ENCODE measurements at places on chromosomes 11 and 22.

GRCh38 chr11:24628224-24628776, 131.4 kb downstream of the LUZP2 start:
- no peaks in the 10 kb centered on the region for H3K4me1 ChIP-seq
- DNase-seq, result no peak
- no peaks in the 10 kb centered on the region for H3K36me3 ChIP-seq
- H3K4me3 ChIP-seq, result no peak overlapping the region
- H3K27ac ChIP-seq, result no peak overlapping the region

GRCh38 chr11:72292106-72292785, 48.3 kb upstream of the PHOX2A start:
- no peak overlapping the region for H3K4me3 ChIP-seq
- no peak overlapping the region for H3K27ac ChIP-seq
- H3K4me1 ChIP-seq, result no peaks in the 10 kb centered on the region
- H3K27me3 ChIP-seq, result no peaks in the 10 kb centered on the region

DNA sequence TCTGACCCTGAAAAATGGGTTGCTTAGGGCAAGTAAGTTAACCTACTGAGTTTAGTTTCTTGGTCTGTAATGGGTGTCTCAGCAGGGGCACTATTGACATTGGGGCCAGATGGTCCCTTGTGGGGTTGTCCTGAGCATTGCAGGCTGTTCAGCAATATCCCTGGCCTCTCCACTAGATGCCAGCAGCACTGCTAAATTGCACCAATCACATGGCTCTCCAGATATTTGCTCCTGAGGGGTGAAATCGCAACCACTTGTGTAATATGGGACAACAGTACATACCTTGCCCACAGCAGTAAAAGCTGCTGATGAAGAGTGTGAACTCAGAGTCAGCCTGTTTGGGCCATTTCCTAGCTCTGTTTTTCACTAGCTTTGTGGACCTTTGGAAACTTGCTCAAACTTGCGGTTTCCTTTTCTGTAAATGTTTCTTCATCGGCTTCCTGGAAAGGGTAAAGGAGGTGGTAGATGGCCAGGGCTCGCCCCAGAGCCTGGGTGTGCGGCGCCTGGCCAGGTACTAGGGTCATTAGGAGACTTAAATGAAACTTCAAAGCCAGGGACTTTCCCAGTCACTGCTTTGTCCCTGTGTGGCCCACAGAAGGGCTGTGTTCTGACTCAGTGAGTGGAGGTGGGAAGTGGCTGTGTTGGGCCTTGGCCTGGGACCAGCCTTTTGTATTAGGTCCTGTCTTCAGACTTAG, 13.0 kb downstream of the NCF4 start:
- H3K27me3 ChIP-seq, result no peaks in the 10 kb centered on the region
- no peaks in the 10 kb centered on the region for H3K36me3 ChIP-seq
- no peak overlapping the region for H3K4me3 ChIP-seq
- H3K27ac ChIP-seq, result no peak overlapping the region

DNA sequence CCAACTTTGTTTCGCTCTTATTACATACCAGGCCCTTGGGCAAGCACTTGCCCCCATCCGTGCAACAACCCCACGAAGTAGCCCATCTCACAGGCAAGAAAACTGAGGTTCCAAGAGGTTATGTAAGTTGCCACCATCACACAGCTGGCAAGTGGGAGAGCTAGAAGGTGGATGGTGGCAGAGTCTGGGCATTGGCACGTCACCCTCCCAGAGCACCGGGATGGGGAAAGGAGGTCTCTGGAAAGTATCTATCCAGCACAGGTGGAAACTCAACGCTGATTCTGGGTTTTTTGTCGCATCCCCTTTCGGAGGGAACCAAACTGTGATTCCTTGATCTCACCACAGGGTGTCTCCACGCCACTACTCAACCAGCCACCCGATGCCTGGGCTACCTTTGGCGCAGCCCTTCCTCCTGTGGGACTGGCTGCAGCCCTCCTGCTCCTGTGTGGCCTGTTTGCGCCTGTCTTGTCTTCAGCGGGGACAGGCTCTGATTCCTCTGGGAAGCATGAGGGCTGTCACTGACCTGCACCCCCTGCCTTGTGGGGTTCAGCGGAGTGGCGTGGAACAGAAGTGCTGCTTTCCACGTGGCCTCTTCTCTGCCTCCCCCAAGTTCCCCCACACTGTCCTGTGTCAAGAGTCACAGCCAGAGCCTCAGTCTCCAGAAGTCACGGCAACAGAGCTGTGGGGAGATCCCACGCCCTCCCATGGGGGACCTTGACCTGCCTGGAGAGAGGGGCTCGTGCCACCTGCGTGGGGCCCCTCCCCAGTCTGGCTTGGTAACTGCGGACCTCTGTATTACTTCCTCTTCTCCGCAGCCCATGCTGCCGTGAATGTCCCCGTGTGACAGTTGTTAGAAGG, 34.4 kb upstream of the TRIM29 start:
- H3K4me1 ChIP-seq, result peaks cover 7% of the 10 kb centered on the region
- H3K4me3 ChIP-seq, result no peak overlapping the region
- H3K27me3 ChIP-seq, result peaks cover 44% of the 10 kb centered on the region
- peak; percentile 42 for DNase-seq
- H3K27ac ChIP-seq, result no peak overlapping the region
- no peaks in the 10 kb centered on the region for H3K36me3 ChIP-seq

DNA sequence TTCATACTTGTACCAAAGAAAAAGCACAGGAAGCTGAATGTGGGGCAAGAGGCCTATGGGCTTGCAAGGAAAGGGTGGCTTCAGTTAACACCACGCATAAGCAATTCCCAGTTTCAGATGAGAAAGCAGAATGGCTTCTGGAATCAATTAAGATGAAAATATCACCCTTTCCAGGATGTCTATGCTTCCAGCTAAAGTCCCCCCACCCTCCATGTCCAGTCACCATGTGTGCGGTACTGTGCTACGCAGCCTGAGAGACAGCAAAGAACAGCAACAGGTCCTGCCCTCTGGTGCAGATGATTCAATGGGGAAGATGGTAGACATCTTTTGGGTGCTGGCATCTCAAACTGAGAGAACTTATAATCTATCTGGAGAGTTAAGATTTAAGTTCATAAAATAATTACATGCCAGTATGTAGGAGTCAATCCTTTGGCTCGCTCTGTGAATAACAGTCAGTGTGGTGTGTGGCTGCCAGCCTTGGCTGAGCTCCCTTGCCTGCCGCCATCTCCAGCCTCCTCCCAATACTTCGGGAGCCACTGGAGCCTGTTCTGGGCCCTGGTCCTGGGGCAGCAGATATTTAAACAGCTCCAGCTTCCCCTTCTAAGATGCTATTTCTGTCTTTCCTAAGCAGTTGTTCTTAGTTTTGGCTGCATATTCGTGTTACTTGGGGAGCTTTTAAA, 44.5 kb downstream of the ME3 start:
- H3K4me1 ChIP-seq, result no peaks in the 10 kb centered on the region
- H3K27ac ChIP-seq, result no peak overlapping the region
- no peaks in the 10 kb centered on the region for H3K36me3 ChIP-seq
- no peak for DNase-seq
- H3K27me3 ChIP-seq, result no peaks in the 10 kb centered on the region
- no peak overlapping the region for H3K4me3 ChIP-seq

DNA sequence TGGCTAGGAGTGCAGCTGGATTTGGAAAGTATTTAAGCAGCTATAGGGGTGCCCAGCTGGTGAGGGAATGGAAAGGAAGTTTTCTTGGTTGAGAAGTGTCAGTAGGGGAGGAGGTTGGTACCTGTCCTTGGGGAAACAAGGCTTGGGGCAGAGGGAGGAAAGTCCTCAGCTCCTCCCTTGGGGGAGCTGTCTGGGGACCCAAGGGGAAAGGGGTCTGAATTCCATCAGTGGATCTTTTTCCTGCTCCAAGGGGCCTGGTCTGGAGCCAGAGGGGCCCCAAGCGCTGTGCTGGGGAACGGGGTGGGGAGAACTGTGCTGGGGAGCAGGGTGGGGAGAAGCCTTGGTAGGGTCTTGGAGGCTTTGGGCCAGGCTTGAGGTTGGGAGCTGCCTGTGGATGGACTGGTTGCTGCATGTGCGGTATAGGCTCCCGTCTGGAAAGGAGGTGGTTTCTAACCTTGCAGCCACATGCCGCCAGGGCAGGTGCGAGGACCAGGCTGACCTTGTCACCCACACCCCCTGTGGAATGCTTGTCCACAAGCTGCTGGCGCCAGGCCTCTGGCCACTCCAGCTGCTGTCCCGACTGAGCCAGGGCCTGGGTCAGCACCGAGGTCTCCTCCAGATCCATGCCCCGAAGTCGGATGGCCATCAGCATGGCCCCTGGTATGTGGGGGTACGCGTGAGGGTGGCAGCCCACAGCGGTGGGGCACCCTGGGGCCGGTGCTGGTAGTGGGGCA, 963 bp downstream of the TYMP start:
- H3K4me1 ChIP-seq, result peaks cover 33% of the 10 kb centered on the region
- no peaks in the 10 kb centered on the region for H3K27me3 ChIP-seq
- no peak for DNase-seq
- H3K4me3 ChIP-seq, result no peak overlapping the region
- H3K27ac ChIP-seq, result no peak overlapping the region
- no peaks in the 10 kb centered on the region for H3K36me3 ChIP-seq

GRCh38 chr11:66337103-66337899, 1.1 kb upstream of the RIN1 start:
- peaks cover 18% of the 10 kb centered on the region for H3K4me1 ChIP-seq
- no peaks in the 10 kb centered on the region for H3K27me3 ChIP-seq
- H3K36me3 ChIP-seq, result peaks cover 31% of the 10 kb centered on the region
- no peak for DNase-seq

GRCh38 chr11:58844361-58845005, at the start of gene GLYATL2:
TSS of gene GLYATL2 (minus strand) at chr11:58844704. CDS start at chr11:58839612, 5,092 bp downstream.
- no peak within 1 kb of the TSS for H3K27ac ChIP-seq
- no peaks in the 10 kb centered on the region for H3K27me3 ChIP-seq

- H3K4me1 ChIP-seq, result no peaks in the 10 kb centered on the region
- no peak overlapping the region for H3K4me3 ChIP-seq
- no peak overlapping the region for H3K27ac ChIP-seq
- no peaks in the 10 kb centered on the region for H3K36me3 ChIP-seq
These were observed 14.1 kb upstream of the APLP2 start for GRCh38 chr11:130055617-130056016.

- no peak overlapping the region for H3K4me3 ChIP-seq
- no peaks in the 10 kb centered on the region for H3K4me1 ChIP-seq
- no peaks in the 10 kb centered on the region for H3K27me3 ChIP-seq
- DNase-seq, result no peak
These were observed 12.8 kb upstream of the BACE1-AS start for GRCh38 chr11:117278347-117278746.

DNA sequence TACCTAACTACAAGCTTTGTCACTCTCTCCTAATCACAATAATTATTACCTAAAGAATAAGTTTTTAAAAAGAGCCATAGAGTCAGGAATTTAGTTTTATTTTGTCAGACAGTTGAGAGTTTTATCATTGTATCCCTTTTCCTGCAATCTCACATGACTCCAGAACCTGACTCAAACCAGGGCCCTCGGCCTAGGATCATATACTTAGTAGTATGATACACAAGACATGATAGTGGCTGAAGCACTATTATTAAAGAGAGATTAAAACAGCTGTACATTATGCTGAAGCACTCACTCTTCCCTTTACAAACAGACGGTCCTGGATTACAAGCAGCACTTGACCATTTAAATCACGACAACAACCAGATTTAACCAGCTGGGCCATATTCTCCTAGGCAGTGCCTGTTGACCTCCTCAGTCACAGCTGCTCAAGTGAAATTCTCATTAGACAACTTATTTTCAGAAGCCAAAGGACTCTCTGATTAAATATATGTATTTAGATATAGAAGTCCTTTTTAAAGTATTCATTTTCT, 44.0 kb downstream of the SOX6 start:
- H3K4me3 ChIP-seq, result no peak overlapping the region
- H3K27me3 ChIP-seq, result no peaks in the 10 kb centered on the region
- no peaks in the 10 kb centered on the region for H3K4me1 ChIP-seq
- no peak overlapping the region for H3K27ac ChIP-seq
- DNase-seq, result no peak

- DNase-seq, result peak; percentile 47
- peak overlapping the region; percentile 54 for H3K4me3 ChIP-seq
- H3K36me3 ChIP-seq, result no peaks in the 10 kb centered on the region
- H3K27me3 ChIP-seq, result no peaks in the 10 kb centered on the region
These were observed 429.7 kb downstream of the ETS1 start for GRCh38 chr11:128157423-128158298.

GRCh38 chr11:126573325-126573978, 218.0 kb downstream of the ST3GAL4 start:
- no peaks in the 10 kb centered on the region for H3K4me1 ChIP-seq
- no peaks in the 10 kb centered on the region for H3K27me3 ChIP-seq
- no peak overlapping the region for H3K27ac ChIP-seq

DNA sequence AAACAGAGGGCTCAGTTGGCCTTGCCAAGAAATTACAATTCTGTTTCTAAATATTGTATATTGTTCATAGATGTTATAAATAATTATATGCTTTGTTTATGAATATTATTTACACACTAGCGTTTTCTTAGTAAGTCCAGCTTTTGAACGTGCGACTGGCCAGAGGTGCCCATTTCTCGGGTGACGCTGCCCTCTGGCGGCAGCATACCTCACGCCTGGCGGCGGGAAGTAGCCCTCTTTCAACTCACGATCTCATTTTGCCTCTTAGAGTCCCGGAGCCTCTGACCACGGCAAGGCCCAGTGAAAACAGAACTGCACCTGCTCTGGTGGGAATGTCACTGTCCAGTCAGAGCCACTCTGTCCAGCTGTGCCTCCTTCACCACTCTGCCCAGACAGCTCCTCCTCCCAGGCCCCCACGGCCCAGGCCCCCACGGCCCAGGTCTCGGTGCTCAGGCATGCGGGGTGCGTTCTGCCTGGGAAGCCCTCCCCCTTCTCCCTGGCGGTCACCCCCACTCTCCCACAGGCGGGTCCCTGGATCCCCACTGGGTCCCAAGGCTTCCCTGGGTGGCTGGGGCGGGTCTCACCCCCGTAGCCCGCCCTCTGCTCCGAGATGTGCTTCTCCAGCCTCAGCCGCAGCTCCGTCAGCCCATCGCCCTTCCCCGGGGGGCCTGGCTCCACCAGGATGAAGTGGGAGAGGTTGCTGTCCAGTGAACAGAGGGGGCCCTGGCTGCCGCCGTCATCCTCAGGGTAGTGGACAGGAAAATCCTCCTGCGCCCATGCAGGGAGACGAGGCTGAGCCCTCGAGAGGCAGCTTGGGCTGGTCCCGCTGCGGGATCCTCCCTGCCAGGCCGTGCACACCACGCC, 19.3 kb downstream of the TSSC4 start:
- no peaks in the 10 kb centered on the region for H3K36me3 ChIP-seq
- peak; percentile 47 for DNase-seq
- no peak overlapping the region for H3K27ac ChIP-seq

DNA sequence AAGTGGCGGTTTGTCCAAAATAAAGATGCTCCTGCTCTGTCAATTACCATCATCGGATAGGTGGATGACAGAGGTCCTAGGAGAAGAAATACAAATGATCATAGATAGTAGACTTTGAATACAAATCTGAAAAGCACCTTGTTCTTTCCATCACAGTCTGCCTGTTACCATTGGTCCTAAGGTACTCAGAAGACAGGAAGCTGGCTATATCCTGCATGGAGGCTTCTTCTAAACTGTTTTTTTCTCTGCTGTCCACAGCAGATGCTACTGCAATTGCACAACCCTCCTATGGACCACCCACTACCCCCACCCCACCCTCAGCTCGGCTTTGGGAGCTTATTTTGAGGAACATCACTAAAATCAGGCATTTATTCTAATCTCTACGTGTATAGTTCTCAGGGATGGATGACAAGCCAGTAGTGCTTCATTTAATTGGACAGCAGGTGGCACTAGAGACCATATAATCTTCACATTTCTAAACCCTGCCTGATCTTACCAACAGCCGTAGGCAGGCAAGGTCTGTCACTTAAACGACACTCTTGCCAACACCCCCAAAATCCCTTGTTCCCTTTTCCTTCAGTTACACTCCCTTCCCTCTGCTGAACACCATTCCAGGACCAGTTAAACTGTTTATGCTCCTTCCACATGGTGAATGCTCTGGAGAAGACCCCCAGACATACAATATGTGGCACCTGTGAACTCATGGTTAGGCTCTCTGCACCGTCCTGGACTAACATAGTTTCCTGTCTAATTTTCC, 6.6 kb upstream of the PTS start:
- H3K36me3 ChIP-seq, result no peaks in the 10 kb centered on the region
- no peak overlapping the region for H3K4me3 ChIP-seq
- peak; percentile 18 for DNase-seq
- H3K27ac ChIP-seq, result no peak overlapping the region

Measured in CD8-positive, alpha-beta memory T cell (primary cell).